ENCODE measurements at places on chromosomes 16 and 17.

GRCh38 chr16:56262148-56262547 lies 70.9 kb downstream of the GNAO1 start:
- DNase-seq: no peak

DNA sequence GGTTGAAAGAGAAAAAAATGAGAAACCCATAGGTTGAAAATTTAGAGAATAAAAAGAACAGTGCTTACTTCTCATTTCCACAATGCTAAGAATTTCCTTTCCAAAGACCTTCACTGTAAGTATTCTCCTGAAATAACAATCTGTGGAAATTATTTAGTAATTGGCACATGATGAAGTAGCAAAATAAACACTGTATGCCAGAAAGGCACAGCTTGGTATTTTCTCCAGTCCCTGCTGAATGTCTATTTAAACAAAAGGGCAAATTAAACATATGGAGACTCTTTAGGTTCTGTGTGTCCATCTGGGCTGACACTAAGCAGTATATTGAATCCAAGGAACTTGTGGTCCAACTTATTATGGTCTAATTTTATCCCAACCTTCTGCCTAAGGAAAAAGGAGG lies 46.1 kb downstream of the CHCT1 start:
- no peak for DNase-seq

GRCh38 chr16:25038239-25038954 lies 23.2 kb upstream of the ARHGAP17 start:
- DNase-seq: no peak

DNA sequence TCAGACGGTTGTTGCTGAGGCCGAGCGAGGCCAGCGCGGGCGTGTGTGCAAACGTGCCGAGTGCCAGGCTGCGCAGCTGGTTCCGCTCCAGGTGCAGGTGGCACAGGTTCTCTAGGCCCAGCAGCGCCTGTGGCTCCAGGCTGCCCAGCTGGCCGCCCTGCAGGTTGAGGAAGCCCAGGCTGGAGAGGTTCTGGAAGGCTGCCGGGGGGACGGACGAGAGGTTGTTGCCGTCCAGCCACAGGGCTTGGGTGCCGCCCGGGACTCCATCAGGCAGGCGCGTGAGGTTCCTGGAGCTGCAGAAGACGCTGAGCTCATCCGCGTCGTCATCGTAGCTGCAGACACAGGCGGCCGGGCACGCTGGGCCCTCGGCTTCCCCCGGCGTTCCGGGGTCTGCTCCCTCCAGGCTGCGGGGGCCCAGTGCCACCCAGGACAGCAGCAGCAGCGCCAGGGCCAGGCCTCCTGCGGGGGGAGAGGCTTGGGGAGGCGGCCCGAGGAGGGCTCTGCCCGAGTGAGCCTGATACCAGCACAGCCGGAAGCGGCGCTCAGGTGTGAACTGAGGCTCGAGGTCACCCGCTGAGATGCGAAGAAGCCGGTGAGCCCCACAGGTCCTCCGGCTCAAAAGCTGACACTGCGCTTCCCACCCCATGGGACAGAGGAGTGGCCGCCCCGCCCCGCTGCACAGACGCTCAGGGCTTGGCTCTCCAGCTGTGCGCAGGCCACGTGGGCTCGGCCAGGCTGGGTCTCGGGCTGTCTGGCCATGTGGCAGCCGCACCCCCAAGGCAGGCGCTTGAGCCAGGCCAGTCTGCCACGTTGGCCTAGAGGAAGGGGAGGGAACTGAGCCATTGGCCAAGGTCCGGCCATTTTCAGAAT lies 1.3 kb downstream of the IGFALS start:
- no peak for DNase-seq

DNA sequence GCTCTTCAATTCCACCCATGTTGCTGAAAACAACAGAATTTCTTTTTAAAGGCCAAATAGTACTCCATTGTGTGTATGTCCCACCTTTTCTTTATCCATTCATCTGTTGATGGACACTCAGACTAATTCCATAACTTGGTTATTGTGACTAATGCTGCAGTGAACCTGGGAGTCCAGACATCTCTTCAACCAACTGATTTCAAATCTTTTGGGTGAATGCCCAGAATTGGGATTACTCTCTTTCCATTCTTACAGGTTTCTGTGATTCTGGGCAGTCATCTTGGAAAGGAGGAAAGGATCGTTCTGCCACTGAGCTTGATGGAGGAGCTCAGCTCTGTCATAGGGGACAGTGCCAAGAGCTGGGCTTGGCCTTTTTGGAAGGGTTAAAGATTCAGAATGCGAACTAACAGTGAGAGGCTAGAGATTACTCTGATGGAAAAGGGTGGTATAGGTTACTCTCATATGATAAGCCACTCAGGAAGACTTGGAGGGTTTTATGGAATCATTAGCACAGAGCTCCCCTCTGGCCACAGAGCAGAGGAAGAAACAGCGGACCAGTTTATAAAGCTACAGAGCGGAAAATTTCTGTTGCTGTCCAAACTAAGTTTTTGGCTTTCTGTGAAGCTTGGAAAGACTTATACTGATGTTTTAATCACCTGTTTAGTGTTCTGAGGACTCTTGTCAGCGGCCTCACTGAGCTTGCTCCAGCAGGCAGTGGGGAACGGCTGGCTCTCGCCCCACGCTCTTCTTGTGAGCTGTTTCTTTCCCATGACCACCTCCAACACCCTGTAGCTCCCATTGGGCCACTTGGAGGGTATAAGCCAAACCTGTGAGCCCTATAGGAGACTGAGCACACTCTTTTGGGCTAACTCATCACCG lies 48.3 kb downstream of the HIC1 start:
- no peak for DNase-seq

- DNase-seq: no peak
Observed at GRCh38 chr16:30876867-30877266, 17.0 kb downstream of the BCL7C start.

DNA sequence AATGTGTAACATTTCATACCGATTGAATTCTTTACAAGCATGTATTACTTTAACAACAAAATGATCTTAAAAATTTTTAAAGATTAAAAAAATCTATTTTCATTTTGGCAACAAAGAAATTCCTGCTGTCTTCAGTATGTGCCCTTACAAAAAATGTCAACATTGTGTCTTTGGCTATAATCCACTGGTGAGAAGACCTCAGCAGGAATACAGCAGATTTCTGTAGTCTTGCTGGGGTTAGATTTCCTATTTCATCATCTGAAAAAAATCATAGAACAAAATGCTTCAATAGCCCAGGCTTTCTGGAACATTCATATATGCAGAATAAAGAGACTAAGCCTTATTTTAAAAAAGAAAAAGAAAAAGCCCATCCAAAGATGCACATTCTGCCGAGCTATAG lies 129.1 kb upstream of the CA10 start:
- no peak for DNase-seq

GRCh38 chr17:78409191-78409928 lies 30.9 kb downstream of the PGS1 start:
- no peak for DNase-seq

DNA sequence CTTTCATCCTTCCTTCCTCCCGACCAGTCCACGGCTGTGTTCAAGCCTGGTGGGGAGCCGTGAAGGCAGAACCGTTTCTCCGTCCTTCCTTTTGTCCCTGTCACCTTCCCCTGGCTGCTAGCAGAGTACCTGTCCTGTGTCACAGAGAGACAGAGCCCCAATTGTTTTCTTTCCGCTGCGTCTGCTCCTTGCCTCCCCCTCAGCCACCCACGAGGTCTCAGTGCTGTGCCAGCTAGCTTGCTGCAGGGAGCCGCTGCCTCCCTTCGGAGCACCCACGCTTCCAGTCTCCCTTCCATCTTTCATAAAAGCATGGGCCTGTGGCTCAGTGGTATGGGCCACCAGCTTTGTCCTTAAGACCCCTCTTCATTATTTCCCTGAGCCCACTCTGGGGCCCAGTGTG lies 62.2 kb downstream of the MPRIP start:
- no peak for DNase-seq

DNA sequence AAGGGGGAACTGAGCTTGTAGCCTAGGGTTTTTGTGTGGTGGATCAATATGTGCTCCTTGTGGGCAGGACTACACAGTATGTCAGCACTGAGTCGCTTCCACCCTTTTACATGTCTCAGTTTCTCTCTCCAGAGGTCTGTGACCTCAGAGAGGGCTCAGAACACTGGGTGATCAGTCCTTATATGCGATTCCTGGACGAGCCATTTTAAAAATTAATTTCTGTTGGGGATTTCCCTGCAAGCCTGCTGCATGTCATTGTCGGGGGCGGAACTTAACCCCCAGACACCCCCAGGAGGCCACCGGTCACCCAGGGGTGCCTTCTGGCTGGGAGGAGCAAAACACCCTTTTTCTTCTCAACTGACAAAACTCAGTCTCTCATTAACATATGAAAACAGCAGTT lies 14.1 kb downstream of the DHRS7B start:
- no peak for DNase-seq

DNA sequence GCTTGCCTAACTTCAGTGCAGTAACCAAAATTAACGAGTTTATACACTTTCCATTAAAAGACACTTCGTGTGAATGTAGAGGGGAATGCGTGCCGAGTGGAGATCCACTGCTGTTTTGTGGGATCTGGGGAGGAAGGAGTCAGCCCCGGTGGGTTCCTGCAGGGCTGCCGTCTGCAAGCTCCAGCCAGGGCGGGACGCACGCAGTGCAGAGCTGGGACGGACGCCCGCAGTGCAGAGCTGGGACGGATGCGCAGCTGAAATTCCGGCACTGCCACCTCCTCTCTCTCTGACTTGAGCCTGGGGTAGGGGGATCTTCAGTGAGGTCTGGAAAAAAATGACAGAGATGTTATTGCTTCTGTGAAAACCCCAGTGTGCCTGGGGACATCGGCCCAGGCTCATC lies 16.5 kb upstream of the ZC3H18 start:
- DNase-seq: no peak

DNA sequence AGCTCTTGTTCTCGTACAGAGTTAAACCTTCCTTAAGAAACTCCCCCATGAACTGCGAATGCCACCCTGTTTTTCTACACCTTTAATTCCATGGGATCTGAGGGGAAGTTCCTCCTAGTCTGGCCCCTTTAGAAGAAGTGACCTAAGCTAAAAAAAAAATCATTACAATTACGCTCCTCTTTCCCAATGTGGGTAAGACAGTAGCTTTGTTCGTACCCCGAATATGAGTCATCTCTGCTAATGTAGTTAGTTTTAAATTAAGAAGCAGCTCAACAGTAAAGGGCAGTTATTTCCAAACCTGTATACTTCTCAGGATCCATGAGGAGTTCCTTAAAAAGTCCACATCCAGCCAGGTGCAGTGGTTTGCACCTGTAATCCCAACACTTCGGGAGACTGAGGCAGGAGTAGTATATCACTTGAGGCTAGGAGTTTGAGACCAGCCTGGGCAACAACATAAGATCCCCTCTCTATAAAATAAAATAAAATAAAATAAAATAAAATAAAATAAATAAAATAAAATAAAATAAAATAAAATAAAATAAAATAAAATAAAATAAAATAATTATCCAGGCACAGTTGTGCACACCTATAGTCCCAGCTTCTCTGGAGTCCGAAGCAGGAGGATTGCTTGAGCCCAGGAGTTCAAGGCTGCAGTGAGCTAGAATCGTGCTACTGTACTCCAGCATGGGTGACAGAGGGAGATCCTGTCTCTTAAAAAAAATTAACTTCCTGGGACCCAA lies 26.1 kb downstream of the RCVRN start:
- DNase-seq: no peak

- peak; percentile 66 for DNase-seq
Observed at GRCh38 chr17:38748149-38748891, at the start of gene PCGF2. PCGF2 (minus strand) TSS chr17:38748336; CDS start chr17:38740402, 7,934 bp downstream.

- DNase-seq: no peak
Observed at GRCh38 chr17:63523253-63523855, at the start of gene KCNH6. KCNH6 (plus strand) TSS chr17:63523358; CDS start chr17:63523414, 56 bp downstream.

- DNase-seq: no peak
Observed at GRCh38 chr16:68470461-68471150, 22.3 kb upstream of the SMPD3 start.

DNA sequence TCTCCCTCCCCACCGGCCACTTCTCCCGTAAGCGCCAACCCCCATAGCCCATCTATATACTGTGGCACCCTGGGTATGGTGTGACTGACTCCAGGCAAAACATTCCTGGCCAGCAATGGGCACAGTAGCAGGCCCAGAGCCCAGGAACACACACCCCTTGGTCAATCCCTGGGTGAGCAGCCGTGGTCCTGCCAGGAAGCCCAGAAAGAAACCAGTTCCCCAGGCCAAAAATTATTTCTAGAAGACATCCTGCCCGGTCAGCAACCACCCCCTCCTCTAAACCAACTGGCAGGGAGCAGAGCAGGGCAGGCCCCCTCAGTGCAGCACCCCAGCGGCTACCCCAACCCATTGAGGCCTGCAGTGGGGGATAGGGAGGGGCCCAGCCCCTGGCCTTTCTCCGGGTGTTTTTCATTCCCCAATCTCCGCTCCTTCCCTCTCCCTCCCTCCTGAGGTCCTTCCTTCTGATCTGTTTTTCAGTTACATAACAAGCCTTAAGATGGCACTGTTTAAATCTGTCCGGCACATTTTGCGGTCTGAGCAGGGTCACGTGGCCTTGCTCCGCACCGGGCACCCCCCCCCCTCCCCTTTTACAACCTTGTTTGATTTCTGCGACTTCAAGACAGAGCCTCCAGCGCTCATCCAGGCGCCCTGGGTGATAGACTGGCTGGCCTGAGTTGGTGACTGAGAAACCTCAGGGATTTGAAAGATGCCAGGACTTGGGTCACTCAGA lies 2.0 kb downstream of the NPTX1 start:
- DNase-seq: no peak

DNA sequence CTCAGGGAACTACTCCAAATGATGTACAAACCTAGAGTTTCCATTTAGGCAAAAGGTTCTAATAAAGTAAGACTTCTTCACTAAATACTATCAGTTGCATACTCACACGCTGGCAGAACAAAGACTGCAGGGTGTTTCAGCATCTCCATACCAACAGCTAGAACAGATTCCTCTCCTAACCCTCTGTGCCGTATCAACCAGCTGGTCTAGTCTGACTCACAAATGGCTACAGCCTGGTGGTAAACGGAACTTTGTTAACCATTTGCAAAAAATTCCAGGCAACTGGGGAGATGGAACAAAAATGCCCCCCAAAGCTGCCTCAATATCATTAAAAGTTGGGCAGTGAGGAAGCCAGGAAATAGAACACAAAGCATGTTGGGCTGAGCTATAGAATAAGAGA lies 217.1 kb downstream of the GRIN2A start:
- DNase-seq: no peak

Data from AG09319 (cell line).